CD14-positive monocyte (primary cell): ENCODE measurements at places on chromosomes 5 and 9.

DNA sequence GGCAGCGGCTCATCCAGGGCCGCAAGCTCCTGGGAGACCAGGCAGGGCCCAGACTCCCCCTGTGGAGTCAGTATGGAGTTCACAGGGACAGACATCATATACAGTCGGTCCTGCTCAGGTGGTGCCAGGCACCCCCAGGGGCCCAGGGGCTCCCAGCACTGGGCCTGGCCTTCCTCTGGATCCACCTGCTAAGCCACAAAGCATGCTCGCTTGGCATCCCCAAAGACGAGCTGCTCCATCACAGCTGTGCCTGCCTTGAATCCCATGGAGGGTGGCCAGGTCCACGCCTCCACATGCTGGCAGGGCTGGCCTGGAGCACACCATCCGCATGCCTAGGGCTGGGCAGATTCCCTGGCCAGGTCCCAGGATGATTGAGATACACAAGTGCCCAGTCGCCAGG is 4.6 kb downstream of the BICD2 start:
- no peak for DNase-seq

- no peak for DNase-seq
These were observed 91.5 kb downstream of the ANKRD33B start for GRCh38 chr5:10655161-10655971.

DNA sequence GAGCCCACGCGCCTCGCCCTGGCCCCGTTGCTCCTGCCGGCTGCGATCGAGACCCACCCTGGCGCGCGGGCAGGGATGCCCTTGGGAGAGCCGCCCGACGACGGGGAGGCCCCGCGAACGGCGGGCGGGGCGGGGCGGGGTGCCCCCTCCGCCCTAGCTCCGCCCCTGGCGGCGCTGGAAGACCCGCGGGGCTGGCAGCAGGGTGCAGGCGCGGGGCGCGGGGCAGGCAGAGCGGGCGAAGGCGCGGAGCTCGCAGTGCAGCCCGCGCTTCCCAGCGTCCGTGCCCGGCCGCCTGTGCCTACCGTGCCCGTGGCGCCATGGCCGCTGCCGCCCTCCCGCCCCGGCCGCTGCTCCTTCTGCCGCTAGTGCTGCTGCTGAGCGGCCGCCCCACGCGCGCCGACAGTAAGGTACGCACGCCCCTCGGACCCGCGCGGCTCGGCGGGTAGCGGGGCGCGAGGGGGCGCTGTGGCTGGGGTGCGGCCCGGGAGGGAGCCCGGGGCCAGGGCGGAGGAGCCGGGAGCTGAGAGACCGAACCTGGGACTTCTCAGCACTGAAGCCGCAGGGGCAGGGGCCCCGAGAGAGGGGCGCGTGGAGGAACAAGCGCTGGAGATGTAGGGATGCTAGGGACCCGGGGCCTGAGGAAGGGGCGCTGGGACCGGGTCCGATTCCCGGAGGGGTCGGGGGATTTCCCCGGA is at the start of gene OLFML2A:
TSS of gene OLFML2A (plus strand) at position 180 of the 695 bp plus-strand sequence. CDS start at position 318, 138 bp downstream.
- DNase-seq: no peak

GRCh38 chr9:34049630-34050384 is 1.1 kb upstream of the UBAP2 start:
- no peak for DNase-seq

DNA sequence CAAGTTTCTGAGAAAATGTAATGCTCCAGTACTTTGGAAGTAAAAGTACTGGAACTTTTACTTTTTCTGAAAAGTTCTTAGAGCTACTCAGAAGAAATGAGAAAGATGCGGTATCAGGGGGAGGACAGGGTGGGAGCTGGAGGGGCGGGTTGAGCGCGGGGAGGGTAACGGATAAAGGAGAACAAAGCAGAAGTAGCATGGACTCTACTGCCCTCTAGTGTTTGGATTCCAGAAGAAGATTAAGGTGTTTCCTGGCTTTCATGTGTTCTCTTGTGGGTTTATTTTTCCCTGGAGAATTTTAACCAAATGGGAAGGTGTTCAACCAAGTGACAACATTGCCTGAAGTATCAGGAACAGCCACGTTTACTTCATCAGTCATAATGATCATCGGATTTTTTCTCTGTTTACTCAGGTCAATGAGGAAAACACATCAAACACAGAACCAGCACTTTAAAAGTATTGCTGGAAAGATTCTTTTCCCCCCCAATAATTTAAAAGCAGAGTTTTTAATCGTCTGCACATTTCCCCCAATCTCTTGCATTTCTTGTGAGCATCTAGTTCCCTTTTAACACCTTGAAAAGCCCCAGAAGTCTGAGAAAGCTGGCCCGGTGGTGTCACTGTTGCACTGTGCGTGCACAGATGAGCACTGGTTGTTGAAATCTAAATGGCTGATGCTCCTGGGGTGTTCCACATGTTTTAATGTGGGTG is 190.6 kb downstream of the MPDZ start:
- DNase-seq: no peak

GRCh38 chr5:124736805-124737188 is 9.6 kb downstream of the ZNF608 start:
- no peak for DNase-seq

GRCh38 chr5:133916914-133917313 is 51.5 kb downstream of the C5orf15 start:
- DNase-seq: no peak

DNA sequence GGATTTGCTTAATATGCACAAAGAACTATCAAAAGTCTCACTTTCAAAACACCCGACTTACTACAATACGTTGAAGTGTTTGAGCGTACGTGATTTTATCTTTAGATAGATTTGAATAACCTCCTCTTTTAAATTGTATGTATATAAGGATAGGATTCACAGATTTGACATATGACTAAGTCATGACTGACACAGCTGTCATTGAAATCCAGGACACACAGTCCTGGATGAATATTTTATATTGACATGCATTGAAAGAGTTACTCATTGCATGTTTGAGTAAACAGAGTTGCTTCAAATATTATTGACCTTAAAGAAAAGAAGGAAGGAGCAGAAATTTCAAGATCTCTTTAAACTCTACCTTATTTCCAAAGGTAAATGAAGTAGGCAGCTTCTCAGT is 3.3 kb downstream of the MUSK start:
- no peak for DNase-seq

DNA sequence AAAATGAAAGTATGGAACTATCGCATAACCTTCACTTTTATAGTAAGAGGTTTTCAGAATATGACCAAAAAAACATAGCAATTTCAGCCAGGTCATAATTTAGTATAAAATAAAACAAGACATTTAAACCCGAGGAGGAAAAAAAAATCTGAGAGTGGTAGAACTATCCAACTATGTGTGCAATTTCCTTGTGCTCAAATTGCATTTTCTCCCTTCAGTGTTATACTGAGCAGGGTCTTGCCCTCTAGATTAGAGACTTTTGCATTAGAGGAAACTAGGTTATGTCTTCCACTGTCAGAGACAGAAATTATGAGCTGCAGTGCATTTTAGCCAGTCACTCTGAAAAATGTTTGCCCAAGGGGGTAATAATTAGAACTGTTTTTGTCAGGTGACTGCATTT is 330.6 kb downstream of the NR2F1-AS1 start:
- no peak for DNase-seq

DNA sequence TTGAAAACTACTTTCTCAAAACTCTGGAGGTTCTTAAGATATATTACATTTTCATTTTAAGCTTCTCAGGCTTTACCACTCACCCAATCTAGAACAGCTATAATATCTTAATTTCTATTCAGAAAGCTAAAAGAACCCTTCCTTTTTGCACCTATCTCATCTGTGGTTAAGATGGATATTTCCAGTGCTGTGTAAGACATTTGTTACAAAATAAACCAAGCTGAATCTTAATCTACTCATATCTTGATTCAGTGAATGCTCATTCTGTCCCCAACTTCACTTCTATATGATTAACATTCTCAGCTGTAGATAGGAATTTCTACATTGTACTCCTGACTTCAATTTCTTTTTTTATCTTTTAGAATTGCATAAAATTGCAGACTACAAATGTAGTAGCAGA is 15.0 kb downstream of the ABHD17B start:
- DNase-seq: no peak

GRCh38 chr9:37923118-37923795 is 19.3 kb upstream of the SLC25A51 start:
- no peak for DNase-seq

DNA sequence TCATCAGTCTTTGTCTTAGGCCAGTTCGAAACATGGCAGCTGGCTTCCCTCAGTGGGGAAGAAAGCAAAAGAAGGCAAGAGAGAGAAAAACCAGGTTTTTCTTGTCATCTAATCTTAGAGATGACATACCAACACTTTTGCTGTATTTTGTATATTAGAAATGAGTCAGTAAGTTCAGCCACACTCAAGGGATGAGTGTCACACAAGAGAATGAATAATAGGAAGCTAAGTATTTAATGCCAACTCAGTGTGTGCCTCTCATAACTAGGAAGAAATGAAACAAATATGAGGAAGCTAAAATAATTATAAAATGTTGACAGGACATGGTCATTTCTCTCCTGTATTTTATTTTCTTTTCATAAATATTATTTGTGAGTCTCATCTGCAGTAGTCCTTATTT is 65.3 kb downstream of the CDH12 start:
- DNase-seq: no peak

- DNase-seq: no peak
These were observed 21.1 kb downstream of the AP3B1 start for GRCh38 chr5:78273436-78273835.

GRCh38 chr5:147057051-147057450 is 177.8 kb upstream of the STK32A start:
- DNase-seq: no peak

DNA sequence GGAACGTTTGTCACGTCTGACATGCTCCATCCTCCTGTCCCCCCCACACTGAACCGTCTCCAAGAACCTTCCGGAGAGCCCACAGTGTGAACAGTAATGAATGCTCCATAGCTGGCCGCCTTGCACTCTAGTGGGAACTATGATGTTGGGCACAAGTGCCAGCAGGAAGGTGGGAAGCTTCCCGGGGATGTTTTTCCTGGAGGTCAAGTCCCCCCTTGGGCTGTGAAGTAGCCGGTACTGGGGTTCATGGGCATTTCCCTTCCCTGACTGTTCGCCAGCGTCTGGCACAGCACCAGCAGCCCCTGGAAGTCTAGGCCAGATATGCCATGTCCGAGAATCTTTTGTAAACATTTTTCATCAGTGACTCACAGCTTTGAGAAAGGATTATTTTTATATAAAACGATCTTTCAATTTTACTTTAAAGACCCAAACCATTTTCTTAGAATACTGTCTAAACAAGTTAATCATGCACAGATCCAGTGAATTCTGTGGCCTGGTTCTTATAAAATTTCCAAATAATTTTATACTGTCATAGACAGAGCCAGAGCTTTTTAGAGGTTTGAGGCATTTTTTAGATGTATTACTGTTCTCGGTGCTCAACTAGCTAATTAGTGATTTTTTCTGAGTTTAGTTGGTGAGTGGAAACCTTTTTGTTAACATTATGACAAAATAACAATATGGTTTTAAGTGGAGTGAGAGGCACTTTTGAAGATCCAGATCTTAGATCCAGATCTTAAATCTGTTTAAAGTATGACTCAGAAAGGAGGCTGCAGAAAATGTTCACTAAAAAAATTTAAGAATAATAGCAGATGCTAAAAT is 11.6 kb downstream of the ABL1 start:
- DNase-seq: no peak

GRCh38 chr9:37218800-37219425 is 98.5 kb downstream of the ZCCHC7 start:
- no peak for DNase-seq

DNA sequence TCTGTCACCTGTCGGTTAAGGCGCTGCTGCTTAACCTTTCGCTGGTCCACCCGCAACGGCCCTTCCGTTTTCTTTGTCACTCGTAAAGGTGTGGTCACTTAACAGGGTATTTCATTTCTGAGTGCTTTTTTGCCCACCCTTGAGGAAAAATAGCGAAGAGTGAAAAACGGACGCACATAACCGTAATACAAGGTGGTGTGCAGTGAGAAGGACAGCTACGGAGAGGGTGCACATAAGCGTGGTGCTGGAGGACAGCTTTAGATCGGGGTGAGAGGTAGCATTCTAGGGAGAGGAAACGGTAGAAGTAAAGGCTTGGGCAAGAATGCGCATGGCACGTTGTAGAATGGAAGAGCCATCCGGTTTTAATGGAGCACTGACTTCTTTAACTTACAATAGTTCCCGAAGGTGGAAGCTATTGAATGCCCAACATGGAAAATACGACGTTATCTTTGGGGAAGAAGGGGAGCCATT is 761 bp downstream of the CCT5 start:
- DNase-seq: no peak

GRCh38 chr9:27059412-27059811 is 49.6 kb upstream of the TEK start:
- DNase-seq: no peak

- DNase-seq: no peak
These were observed 80.9 kb downstream of the GADD45G start for GRCh38 chr9:89685698-89686097.

GRCh38 chr9:88041447-88041846 is 67.1 kb upstream of the CDK20 start:
- DNase-seq: no peak

DNA sequence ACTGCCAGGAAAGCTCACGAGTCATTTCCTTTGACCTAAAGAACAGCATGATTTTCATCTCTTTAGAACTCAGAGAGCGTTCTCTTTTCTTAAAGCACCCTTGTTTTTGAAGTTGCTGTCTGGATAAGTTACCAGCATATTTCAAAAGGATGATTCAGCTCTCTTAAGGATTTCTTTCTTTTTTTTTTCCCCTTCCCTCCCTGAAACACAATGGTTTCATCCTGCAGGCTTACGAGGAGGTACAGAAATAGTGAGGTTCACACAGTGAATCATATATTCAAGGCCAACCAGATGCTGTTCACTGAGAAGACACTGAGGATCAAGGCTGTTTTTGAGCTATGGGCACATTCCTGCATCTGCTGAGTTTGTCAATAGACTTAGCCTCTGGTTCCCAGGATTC is 257.2 kb downstream of the KIF4B start:
- no peak for DNase-seq

- no peak for DNase-seq
These were observed 55.6 kb upstream of the EGFLAM start for GRCh38 chr5:38202741-38203140.

DNA sequence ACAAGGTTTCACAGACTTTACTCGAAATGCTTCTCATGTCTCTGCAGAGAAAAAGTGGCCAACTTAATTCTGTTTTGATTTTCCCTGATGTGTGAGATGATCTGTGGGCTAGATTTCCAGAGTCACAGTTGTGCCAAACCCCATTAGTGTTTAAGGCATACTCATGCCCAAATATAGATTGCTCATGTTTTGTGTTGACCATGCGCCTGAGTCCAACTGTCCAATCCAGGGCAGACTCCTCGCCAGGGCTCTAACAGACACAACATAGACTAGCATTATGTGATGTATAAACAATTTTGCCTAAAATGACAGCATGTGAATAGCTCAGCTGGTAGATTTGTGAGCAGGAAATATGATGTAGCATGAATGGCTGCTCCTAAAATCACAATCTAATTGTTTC is 128.1 kb downstream of the PRDM6 start:
- no peak for DNase-seq

GRCh38 chr5:171543148-171543815 is 123.8 kb downstream of the FGF18 start:
- no peak for DNase-seq
